AG09309 (cell line): ENCODE measurements at places on chromosomes 11 and 22.
A peak's percentile ranks its signal among the peaks of the same experiment; 100 is the strongest.

- no peak for DNase-seq
Observed at GRCh38 chr11:104858882-104859775, 39.1 kb downstream of the CASP12 start.

GRCh38 chr11:37849706-37850105 is 1251.7 kb upstream of the RAG2 start:
- DNase-seq: no peak

GRCh38 chr22:47564158-47564450 is 801.7 kb downstream of the TBC1D22A start:
- DNase-seq: no peak

DNA sequence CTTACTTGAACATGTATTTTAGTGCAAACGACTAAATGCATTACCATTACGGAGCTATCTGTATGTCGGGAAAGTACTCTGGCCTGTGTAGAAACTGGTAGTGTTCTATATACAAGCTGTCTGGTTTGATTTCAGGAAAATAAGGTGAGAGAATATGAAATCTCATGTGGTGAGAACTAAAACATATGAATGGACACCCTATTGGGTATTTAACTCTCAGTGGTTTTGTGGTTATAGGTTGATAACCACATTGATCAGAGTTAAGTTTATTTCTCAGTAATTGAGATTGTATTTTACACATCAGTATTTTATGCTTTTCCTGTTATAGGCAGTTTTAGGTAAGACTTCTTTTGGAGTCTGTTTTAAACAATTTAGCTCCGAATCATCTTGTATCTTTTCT is 10.4 kb downstream of the ANO5 start:
- no peak for DNase-seq

GRCh38 chr22:17897858-17898257 is 123.6 kb upstream of the BID start:
- DNase-seq: no peak

DNA sequence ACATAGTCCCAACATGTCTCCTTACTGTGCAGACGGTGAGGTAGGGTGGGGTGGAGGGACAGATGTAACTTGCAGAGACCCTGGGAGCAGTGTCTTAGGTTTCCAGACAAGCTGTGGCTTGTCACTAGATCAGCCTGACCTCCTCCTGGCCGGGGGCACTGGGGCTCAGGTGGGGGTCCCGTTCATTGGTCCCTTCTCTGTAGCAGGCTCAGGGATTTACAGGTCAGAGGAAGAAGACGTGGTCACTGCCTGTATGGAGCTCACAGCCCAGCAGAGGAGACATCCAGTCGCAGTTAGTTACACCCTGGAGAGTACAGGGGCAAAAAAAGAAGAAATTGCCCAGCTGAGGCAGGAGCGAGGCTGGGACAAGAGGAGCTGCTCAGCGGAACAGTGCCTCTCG is 22.0 kb upstream of the TUB start:
- DNase-seq: no peak

DNA sequence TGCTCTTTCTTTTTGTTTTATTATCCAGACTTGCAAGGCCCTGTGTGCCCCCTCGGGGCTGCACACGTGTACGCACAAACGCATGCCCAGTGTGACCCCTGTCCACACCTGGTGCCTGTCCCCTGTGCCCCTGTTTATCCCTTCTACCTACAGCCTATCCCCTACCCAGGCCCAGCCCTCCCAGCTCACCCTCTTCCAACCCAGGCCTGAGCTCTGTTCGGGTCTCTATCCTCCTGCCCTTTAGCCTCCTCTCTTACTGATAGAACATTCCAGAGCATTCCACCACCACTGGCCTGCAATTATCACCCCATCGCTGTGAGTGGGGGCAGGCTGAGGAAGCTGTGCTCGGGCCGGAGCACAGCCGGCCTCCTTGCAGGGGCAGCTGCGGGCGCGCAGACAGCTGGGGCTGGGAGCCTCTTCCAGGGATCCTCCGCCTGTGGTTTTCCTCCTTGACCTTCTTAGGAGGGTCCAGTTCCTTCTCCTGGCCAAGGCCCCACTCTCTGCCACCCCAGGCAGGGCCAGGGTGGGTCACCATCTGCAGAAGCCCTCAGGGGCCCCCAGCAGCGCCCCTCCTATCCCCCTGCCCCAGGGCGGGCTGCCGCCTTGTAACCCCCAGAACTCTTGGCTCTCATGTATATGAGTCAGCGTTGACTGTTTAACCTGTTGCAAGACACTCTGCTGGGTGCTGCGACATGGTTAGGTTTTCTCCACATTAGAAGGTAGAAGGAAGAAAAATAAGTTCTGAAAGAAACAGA is 41.8 kb upstream of the KCNQ1OT1 start:
- peak; percentile 25 for DNase-seq

DNA sequence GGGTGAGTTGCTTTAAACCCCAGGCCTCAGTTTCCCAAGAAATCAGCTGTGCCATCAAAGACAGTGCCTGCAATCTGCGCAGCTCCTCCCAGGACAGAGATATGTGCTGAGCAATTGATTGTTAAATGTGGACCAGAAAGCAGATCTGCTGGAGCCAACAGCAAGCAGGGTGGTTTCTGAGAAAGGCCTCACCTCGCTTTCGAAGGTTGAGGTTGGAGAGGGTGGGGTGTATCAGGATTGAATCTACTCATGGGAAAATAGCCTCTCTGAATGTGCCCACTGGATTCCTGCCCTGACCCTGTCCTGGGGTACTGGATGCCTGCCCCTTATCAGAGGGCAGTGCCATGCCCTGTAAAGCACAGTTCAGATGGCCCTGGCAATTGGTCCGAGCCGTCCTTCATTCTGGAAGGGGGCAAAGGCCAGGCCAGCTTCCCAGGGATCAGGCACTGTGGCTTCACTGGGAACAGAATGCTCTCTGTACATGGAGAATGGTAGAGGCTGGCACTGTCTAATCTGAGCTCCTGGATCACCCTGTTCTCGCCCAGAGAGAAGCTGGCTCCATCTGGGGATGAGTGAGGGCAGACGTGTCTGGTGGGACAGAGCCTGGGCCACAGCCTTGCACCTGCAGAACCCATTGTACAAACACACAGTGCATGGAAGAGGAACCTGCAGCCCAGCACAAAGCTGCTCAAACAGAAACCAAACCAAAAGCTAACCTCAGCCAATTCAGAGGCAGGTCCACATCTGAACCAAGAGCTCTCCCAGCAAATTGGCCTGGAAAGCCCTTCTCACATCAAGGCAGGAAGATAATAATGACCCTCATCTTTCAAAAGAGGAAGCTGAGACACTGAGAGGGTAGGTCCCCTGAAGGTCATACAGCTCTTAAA is 15.2 kb downstream of the DHCR7 start:
- DNase-seq: no peak

GRCh38 chr11:17568944-17569343 is 21.9 kb downstream of the OTOG start:
- DNase-seq: no peak

- DNase-seq: no peak
Observed at GRCh38 chr11:17714356-17714854, 5.0 kb upstream of the MYOD1 start.

GRCh38 chr11:20337526-20338154 is 25.9 kb upstream of the HTATIP2 start:
- no peak for DNase-seq

- no peak for DNase-seq
Observed at GRCh38 chr11:76889411-76889975, 28.8 kb downstream of the ACER3 start.

GRCh38 chr22:19169002-19169946 is 9.3 kb downstream of the SLC25A1 start:
- no peak for DNase-seq

DNA sequence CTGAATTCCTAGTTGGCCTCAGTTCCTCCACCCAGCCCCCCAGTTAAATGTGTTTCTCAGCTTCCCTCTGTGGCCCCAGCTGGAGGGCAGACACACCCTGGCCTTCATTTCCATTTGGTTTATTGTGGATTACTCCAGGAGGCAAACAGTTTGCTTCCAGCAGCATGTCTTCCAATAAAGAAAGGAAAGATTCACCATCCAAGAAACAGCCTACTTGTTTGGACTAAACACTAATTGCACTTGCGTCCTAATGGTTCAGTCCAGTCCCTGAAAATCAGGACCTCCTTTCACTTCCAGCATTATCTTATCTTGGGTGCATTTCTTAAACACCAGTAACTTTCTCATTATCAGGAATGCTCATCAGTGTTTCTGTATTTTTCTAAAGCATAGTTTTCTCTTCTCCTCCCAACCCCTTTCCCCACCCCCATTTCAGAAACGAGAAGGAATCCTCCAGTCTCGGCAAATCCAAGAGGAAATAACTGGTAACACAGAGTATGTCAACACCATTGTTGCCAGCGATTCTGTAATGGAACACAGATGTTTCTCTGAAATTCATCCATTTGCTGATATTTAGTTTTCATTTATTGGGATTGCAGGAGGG is 130.9 kb downstream of the PARVA start:
- peak; percentile 62 for DNase-seq

GRCh38 chr22:36901411-36902142 is 11.9 kb upstream of the CSF2RB start:
- no peak for DNase-seq

- no peak for DNase-seq
Observed at GRCh38 chr22:44031158-44031952, 7.3 kb downstream of the PARVB start.

- DNase-seq: no peak
Observed at GRCh38 chr11:43360361-43361032, 1.8 kb downstream of the TTC17 start.

DNA sequence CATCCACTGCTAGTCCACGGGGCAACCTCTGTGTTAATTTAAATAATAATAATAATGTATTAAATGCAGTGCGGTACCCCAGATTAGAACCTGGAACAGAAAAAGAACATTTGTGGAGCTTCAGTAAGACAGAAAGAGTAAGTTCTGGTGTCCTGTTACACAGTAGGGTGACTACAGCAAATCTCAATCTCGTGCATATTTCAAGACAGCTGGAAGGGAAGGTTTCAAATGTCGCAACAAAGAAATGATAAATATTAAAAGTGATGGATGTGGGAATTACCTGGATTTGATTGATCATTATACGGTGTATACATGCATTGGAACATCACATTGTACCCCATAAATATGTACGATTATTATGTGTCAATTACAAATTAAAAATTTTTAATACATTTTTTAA is 1.7 kb upstream of the RAC2 start:
- DNase-seq: no peak

DNA sequence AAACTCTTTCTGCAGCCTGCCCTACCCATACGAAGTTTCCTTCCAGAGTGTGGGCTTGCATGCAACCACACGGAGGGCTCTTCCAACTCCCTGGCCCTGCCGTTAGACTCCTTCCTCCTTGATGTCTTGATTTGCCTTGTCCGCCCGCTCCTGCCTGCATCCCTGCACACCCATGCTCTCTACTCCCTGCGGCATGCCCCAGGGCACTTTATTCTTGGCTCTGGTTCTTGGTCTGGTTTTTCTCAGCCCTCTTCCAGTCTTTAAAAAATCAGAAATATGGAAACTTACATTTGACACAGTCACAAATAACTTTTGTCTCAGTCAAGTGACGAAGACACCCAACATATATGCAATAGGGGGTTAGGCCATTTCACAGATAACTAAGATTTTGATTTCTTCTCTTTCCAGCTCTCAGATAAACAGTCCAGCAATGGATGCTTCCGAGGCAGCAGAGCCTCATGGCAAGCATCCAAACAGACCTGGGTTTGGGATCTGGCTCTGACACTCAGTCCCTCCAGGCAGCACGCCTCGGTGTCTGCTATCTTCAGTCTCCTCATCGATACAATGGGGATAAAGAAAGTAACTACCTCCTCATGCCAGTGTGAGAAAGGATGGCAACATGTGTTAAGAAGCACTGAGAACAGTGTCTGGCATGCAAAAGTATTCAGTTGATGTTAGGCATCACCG is 15.7 kb upstream of the OPCML start:
- no peak for DNase-seq

- DNase-seq: no peak
Observed at GRCh38 chr11:30342736-30343166, 19.8 kb downstream of the ARL14EP start.

DNA sequence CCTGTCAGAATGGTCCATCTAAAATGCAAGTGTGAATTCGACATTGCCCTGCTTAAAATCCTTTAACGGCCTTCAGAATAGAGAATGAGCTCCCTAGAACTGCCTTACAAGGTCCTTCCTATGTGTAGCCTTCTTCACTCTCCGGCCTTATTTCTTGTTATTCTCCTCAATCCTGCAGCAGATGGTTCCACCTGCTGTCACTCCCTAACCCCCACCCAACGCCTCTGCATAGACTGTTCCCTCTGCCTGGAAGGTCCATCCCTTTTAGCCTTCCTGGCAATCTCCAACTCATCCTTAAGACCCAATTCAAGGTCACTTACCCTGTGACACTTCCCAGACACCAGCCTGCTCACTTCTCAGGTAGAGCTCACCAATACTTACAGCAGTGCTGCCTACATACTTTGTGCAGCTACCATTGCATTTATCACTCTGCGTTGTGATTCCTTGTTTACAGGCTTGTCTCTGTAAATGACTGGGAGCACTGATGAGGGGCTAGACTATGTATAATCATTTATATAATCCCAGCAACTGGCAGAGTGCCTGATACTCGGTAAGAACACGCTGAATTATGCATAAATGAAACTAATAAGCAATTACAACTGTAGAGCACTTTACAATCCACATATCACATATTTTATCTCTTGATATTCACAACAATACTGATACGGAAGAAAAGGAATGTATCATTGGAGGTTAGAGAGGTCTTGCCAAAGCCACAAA is 58.9 kb downstream of the CLPB start:
- DNase-seq: no peak

- no peak for DNase-seq
Observed at GRCh38 chr11:88367310-88367709, 29.8 kb upstream of the CTSC start.

DNA sequence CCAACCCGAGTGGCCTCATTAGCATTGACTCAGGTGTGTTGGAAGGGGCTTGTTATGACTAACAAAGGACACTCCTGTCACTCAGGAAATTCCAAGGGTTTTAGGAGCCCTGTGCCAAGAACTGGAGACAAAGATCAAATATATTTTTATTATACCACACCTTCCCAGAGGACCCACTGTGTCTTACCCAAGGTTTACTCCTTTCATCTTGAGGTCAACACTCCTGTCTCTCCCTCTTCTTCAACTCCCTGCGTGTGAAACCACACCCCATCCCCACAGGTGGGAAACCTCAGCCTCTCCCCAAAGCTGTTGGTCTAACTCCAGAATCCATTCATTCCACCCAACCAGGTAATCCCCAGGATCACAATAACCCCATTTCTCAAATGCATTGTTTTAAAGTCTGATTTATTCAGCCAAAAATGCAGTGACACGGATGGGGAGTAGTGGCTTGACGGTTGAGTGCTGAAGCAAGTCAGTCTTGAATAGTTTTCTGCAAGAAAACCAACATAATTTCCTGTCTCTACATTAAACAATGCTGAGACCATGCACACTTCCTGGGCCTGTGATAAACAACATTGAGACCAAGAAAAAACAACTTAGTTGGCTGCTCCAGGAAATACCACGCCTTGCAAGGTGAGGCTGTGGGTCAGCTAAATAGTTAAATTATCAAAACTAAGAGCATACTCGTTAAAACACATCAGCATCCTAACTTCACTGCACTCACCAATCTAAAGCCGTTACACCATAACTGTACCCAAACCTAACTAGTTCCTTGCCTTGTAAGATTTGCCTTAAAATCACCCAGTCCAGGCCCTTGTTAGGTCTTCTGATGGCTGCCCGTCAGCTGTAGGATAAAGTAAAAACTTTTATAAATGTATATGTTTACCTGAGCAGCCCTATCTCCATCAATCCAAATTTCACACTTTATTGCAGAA is 38.5 kb upstream of the SPON1 start:
- DNase-seq: no peak

GRCh38 chr22:45843986-45844385 is 133.0 kb downstream of the WNT7B start:
- DNase-seq: no peak
